Chondrocyte (in vitro differentiated cells): ENCODE measurements at places on chromosomes 7 and 10. TPM values are rescaled to one million over a fixed set of nuclear protein-coding genes. Genes with fewer than 3 reads are reported as not detected.

HOXA6 gene
- total RNA-seq = not detected in 3 replicates

GARS1 gene
- total RNA-seq = 224 to 583 TPM (median 581 TPM) in 3 replicates

PTPRE gene
- total RNA-seq = 3.1 to 6.2 TPM (median 5.7 TPM) in 3 replicates

TMEM270 gene
- total RNA-seq = 0.25 TPM in 1 of 3 replicates, not detected in the others

PON1 gene
- total RNA-seq = not detected in 3 replicates

LRRD1 gene
- 0.22 to 0.41 TPM in 2 of 3 replicates, not detected in the other for total RNA-seq

NEURL1 gene
- 0.05 TPM in 1 of 3 replicates, not detected in the others for total RNA-seq

GPC2 gene
- 6.2 to 7.3 TPM (median 6.7 TPM) in 3 replicates for total RNA-seq

UBTD1 gene
- total RNA-seq = 29.3 to 38.2 TPM (median 38.2 TPM) in 3 replicates

MDH2 gene
- 116 to 119 TPM (median 119 TPM) in 3 replicates for total RNA-seq

A1CF gene
- not detected in 3 replicates for total RNA-seq

- no peak for DNase-seq
Observed at GRCh38 chr10:84214612-84215235, 10.6 kb downstream of the LRIT2 start.

- DNase-seq = peak; percentile 57
Observed at GRCh38 chr10:132484922-132485321, 52.7 kb upstream of the INPP5A start.

- no peak for DNase-seq
Observed at GRCh38 chr7:20395104-20395503, 64.4 kb downstream of the ITGB8 start.

- no peak for DNase-seq
Observed at GRCh38 chr7:105680505-105681187, 99.4 kb upstream of the EFCAB10 start.

DNA sequence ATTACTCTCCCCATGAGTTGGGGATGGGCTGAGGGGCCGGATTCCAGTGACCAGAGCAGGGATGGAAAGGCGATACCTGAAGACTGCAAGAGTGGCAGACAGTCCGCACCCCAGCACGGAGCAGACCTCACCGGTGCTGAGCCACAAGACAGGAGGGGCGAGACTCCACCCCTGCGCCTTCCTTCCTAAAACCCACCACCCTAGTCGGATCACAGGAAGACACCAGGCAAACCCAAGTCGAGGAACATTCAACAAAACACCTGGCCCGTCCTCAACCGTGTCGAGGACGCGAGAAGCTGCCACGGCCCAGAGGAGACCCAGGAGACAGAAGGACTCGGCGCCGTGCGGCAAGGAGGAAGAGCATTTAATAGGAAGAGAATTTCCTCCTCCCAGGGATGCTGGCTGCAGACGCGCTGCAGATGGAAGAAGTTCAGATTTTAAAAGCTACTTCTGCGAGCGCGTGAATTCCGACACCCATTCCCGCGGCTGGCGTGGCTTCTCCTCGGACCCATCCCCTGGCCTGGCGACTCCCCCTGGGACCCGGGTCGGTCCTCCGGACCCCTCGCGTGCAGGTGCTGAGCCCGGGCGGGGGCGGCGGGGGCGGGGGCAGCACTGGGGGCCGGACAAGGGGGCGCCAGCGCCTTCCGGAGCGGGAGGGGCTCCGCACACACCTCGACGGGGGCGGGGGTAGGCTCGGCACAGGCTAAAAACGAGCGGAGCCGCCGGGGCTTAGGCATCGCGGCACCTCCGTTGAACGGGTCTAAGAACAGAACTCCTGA is 563 bp upstream of the UTF1 start:
- no peak for DNase-seq

DNA sequence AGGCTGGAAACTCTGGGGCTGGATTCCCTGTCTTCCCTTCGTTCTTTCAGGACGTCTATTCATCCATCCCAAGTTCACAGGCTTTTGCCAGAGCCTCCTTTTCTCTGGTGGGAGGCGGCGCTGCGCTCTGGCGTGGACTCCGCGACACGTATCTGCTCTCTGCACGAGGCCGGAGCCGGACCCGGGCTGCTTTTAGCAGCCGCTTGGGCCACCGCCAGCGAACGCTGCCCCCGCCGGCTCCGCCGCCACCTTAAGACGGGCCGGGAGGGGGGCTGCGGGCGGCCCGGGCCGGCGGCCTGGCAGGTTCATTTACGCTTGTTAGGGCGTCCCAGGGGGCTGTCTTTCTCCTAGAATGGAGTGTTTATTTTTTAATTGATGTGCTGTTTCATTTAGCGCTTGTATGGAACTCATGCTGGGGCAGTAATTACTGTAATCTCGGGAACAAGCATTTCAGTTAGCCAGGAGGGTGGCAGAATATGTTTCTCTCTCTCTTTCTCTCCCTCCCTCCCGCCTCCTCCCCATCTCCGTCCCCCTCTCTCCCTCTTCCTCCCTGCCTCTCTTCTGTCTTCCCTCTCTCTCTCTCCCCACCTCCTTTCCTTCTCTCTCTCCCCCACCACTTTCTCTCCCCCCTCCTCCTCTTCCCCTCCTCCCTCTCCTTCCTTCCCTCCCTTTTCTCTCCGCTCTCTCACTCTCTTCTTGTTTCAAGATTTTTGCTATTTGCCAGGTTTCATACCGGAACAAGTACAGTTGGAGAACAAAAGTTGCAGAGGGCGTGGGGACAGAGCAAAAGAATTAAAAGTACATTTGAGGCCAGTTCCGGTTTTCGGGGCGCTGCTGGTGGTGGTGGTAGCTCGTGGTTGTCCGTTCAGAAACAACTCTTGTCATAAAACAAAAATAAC is 1.3 kb upstream of the FZD8 start:
- DNase-seq = no peak

- DNase-seq = no peak
Observed at GRCh38 chr7:46153951-46154787, 233.1 kb upstream of the IGFBP3 start.

DNA sequence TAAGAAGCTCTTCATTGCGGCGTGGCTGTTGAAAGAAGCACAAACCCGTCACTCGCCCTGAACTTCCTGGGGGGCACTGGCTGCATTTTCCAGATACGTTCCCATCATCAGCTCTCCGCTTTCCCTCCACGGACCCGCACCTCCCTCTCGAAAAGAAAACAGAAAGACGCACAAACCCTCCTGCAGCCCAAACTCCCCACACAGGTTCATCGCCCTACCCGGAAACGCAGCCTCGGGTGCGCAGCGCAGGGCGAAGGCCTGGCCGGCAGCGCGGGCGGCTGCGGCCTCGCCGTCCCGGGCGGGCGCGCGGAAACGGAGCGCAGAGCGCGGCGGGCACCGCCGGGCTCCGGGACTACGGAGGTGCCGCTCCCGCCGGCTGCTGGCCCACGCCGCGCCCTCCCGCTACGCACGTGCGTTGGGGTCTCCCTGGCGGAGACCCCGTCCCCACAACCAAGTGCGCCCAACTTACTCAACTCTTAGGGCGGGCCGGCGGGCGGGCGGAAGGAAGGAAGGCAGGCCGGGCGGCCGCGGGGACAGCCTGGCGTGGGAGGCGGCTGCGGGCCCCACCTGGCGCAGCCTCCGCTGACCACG is 822 bp downstream of the ZNF800 start:
- DNase-seq = no peak

DNA sequence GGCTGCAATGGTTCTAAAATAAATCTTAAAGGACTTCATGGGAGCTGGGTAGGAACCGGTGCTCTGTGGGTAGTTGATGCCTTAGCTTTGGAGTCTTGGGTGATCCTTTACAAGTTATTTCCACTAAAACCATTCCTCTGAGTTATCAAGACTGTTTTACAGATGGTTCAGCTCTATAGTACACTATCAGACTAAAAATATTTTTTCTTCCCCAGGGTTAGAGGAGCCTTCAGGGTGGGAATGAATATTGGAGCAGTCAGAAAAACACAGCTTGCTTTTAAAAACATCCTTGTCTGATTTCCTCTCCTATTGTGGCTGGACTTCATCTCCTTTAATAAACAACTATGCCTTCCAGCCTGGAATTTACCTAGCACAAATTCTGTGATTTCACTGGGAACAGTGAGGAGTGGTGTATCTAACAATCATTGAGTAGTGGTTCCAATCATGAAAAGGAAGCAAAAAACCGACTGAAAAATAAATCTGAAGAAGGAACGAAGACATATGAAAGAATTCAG is 102.6 kb upstream of the AFAP1L2 start:
- DNase-seq = no peak

DNA sequence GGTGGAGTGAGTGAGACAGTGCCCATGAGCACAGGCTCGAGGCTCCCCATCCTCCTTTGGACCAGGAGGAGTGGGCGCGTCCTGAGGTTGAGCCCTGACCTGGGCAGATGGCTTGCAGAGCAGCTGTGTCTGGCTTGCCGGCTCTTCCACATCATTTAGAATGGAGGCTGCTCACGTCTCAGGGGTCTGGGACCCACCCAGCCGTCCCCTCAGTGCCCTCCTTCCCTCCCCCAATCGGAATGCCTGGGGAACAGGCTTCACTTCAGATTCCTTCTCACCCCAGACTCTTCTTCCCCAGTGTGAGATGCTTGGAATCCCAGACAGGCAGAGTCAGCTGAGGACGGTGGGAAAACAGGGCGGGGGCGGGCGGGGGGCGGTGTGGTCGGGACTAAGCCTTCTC is 968.6 kb upstream of the ZNF722 start:
- peak; percentile 69 for DNase-seq

DNA sequence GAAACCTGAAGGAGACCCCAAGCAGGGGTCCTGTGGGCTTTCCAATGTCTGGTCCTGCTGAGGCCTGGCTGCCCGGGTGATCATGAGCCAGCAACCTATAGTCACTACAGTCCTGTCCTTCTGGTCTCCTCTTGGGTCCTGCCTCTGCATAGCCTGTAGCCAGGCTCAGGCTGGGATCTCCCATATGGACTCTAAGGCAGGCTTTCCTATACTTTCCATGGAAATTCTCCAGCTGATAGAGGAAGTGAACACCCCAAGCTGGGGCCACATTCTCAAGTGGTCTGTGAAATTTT is 26.4 kb downstream of the ANXA8 start:
- DNase-seq = no peak

DNA sequence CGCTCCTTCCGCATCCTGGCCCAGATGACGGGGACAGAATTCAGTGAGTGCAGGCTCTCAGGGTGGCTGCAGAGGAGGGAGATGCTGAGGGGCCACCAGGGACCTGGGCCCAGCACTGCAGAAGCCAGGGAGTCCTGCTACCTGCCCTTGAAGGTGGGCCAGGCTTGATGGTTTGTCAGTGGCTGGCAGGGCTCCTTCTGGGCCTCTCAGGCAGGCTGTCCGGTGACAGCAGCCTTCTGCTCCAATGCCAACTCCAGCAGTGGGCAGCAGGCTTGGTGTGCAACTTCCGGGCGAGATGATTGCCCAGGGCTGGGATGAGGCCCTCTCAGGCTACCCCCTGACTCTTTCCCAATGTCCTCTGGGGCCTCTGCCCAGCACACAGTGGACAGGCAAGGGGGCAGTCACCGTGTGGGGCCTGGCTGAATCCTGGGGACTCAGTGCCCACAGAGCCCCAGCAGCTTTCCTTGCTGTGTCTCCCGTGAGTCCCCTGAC is 23.8 kb downstream of the LDB3 start:
- no peak for DNase-seq

- DNase-seq = no peak
Observed at GRCh38 chr7:76310102-76310957, 7.9 kb downstream of the HSPB1 start.

DNA sequence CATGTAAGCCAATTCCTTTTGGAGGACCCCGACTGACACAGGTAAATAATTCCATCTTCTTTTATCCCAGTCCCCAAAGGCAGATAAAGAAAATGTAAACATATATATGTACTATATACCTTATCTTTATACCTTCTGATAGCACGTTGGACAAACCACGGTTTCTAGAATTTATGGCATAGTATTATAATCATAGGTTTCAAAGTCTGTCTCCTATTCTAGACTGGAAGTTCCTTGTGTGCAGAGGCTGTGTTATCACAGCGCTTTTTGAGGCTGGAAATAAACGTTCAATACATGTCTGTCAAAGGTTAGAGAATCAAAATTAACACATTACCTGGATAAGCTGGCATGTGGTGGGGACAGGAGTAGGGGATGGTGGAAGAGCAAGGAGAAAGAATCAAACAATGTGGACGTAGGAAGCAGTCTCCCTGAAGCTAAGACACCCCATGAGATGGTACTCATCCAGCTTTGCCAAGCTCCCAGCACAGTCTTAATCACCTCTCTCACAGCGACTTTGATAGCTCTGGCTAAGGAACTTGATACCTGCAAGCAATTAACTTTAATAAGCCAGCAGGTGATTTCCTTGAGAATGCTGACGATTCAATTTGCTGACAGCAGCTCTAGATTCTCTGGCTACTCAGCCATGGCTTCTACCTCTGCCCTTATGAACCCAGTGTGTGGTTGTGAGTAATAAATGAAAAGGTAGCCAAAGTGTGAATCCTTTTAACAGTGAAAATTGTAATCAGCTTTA is 208.4 kb upstream of the LRRTM3 start:
- DNase-seq = no peak

GRCh38 chr7:122092964-122093797 is 50.9 kb downstream of the AASS start:
- DNase-seq = no peak

GRCh38 chr7:132059141-132059540 is 502.7 kb upstream of the PODXL start:
- DNase-seq = no peak

- DNase-seq = no peak
Observed at GRCh38 chr7:94710256-94710655, 54.3 kb upstream of the SGCE start.

DNA sequence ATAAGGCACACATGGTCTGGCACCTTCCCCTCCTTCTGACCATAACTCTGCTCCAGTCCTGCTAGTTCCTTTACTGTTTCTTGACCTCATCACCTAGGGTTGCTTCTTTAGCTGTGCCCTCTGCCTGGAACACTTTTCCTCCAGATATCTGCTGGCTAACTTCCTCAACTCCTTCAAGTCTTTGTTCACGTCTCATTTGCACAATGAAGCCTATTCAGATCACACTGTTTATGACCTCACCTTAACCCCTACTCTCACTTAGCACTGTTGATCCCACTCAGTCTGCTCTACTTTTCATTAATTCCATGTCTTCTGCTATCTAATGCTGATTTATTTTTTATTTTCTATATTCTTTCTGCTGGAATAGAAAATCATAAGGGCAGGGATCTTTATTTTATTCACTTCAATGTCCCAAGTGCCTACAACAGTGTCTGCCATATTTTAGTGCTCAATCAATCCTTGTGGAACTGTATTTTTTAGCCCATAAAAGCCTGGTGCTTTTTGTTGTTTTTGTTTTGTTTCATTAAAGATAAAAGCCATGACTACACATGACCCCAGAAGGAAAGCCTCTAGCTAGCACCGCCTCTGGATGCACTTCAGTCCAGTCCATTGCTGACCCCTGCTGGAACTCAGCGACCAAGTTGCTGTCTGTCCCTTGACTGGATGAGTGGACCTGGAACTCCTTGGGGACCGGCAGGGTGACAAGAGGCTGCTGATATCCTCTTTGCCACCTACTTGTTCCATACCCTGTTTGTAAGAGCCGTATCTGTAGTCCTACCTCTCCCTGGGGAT is 12.3 kb downstream of the KLF14 start:
- DNase-seq = no peak

DNA sequence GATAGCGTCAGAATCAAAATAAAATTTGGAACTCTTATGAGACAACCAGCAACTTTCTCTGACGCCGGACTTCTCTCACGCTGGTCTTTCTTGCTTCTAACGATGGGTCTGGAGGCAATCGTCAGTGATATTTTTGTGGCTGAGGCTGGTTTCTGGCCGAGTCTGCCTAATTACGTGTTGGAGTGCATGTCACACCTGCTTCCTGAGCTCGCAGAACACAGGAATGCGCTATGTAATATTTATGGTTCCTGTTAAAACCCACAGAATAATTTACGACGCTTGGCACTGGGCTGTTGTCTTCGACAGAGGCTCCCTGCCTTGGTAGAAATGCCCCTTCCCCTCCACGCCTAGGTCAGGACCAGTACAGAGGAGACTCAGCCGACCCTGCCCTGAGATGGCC is 64.9 kb downstream of the NPTX2 start:
- DNase-seq = no peak
